ENCODE measurements at places on chromosomes 5 and 9.

GRCh38 chr5:138336952-138337684, 948 bp upstream of the FAM53C start:
- DNase-seq, result no peak

DNA sequence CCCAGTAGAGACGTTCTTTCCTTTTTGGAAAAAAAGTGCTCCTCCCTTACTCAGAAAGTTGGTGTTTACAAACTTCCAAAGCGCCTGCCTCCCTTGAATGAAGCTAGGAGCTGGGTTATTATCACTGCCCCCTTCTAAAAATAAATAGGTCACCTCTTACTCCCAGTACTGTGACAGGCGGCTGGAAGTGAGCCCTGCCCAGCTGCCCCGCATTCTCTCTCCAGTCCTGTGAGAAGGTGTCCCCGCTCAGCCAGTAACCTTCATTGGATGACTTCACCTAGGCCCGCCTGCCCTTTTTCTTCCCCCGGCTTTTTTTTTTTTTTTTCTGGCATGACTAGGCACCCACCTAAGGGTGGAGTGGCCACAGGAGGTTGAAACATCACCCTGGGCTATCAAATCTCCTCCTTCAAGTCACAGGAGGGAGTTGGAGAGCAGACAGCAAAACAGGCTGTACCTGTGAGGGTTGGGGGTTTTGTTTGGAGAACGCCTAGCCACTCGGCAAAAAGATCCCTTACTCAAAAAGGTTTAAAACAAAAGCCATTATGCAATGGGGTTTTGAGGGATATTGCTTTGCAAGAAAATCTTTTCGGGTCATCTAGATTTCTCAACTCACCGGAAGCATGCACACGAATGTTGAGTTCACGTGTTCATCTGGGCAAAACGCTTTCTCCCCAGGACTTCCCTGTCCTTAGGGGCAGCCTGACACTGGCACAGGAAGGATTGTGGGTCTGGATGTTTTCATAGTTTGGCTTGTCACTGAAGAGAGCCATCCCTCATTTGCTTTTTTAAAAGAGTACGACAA, 43.3 kb upstream of the ZNF622 start:
- no peak for DNase-seq

- no peak for DNase-seq
Measured at GRCh38 chr5:54087436-54087835, 222.9 kb downstream of the ARL15 start.

GRCh38 chr9:121812159-121812735, 160.8 kb downstream of the DAB2IP start:
- no peak for DNase-seq

- DNase-seq, result no peak
Measured at GRCh38 chr9:126316085-126316655, 10.5 kb upstream of the MVB12B start.

GRCh38 chr9:77892171-77892570, 139.4 kb downstream of the GNAQ start:
- no peak for DNase-seq

DNA sequence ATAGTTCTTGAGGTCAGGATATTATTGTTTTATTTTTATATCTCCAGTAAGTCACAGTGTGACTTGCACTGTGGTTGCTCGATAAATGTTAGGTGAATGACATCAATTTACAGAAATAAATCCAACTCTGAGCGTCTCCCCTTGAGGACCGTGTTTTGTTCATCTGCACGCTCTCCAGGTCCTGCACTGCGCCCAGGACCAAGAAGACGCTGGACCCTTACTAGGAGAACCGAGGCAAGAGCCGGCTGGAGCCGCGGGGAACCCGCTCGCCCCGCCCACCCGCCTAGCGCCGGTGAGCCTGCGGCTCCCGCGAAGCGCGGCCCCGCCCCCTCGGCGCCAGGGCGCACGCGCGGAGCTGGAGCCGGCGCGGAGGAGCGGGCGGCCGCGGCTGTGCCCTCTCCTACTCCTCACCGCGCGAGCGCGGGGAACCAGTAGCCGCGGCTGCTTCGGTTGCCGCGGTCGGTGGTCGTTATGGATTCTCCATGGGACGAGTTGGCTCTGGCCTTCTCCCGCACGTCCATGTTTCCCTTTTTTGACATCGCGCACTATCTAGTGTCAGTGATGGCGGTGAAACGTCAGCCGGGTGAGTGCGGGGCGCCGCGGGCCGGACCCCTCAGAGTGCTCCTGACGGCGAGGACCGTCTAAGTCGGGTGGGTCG, at the start of gene TMEM38B:
Gene TMEM38B, plus strand, starts transcription at position 352 of the 658 bp plus-strand sequence. Its CDS starts 120 bp downstream, at position 472.
- DNase-seq, result peak; percentile 40

- no peak for DNase-seq
Measured at GRCh38 chr9:91077624-91078368, 276.2 kb downstream of the SYK start.

DNA sequence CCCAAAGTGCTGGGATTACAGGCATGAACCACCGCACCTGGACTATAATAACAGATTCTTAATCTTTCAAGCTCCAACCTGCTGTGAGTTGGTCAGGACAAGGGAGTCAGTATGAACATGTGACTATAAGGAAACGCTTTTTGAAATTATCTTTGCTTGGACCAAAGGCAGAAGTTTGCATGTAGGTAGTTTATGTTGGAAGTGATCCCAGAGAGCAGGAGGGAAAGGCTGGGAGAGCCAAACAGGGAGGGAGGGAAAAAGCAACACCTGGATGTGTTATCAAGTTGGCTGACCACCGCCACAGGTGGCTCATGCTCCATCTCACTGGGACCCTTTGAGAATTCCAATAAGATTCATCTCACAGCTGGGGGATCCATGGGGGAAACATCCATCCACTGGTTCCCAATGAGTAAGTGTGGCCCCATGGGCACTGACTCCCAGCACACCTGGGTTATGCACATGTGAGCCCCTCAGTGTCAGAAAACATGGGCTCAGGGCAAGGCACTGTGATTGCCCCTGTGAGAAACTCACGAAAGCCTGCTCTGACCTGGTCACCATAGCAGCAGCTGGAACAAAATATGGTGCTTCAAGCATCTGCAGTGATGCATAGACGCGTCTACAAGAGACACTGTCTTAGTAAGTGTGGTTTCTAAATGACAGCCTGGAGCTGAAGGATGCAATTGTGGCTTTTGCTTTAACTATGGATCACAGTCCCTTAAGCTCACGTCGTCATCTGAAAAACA, 62.1 kb downstream of the ARSB start:
- no peak for DNase-seq

DNA sequence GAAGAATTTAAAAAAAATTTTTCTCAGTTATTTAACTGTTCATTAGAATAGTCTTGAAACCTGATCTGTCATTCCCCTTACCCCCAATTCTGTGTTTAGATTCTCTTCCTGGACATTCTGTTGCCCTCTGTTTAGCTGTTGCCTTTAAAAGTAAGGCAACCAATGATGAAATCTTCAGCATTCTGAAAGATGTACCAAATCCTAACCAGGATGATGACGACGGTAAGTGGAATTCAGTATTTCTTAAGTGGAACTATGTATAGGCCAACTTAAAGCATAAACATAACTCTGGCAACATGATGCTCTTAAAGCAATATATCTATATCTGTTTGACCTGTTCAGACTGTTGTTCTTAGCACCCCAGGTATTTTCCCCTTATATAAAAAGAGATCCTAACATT, 27.2 kb downstream of the NCBP1 start:
- DNase-seq, result no peak

GRCh38 chr5:9474219-9475002, 71.5 kb downstream of the SEMA5A start:
- DNase-seq, result no peak
